Suppressor macrophage (primary cell): ENCODE measurements at places on chromosomes 2 and 18.

- no peak for DNase-seq
These were observed 90.6 kb upstream of the ARL4C start for GRCh38 chr2:234587341-234588053.

- no peak for DNase-seq
These were observed 805.6 kb upstream of the FANCL start for GRCh38 chr2:59046401-59047372.

GRCh38 chr18:3689986-3690763 lies 240.2 kb downstream of the TGIF1 start:
- DNase-seq: peak; percentile 48

- no peak for DNase-seq
These were observed 89.9 kb upstream of the TMEM247 start for GRCh38 chr2:46389417-46389916.

DNA sequence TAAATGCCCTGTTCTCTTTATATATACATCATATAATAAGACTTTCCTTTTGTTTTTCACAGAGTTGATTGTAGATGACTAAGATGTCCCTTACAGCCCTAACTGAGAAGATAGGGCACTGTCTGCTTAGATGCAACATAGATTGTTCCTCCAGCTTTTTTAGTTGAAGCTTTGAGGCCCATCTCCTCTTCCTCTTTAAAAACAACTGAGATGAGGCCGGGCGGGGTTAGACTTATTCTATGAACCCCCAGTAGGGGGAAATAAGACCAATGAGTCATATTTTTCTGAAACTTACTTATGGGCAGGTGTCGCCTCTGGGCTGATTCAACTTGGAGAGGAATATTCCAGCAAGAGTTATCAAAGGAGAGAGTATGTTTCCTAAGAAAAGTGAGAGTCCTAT lies 84.6 kb downstream of the FBXO15 start:
- DNase-seq: no peak

GRCh38 chr2:201258666-201259615 lies 1.4 kb upstream of the CASP8 start:
- DNase-seq: peak; percentile 51

- DNase-seq: no peak
These were observed 171.3 kb upstream of the PGAP1 start for GRCh38 chr2:197097578-197098366.

GRCh38 chr2:10568736-10569432 lies 120.8 kb upstream of the ODC1 start:
- DNase-seq: no peak

- no peak for DNase-seq
These were observed 491.0 kb upstream of the NXPH2 start for GRCh38 chr2:139271149-139271548.

DNA sequence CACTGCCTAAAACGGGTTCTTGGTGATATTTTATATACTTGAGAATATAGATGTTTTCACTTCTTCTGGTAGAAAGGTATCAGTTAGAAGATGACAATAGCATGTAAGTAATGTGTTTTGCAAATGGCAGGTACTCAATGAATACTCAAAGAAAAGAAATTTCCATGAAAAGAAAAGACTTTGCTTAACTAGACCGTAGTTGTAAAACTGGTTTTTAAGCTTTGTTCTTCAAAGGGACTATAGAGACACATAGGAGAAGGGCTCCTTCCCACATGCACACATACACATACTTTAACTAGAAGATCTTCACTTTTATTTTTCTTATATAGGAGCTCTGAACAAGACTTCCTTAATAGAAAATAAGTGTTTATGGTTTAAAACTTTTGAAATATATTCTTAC lies 215.3 kb upstream of the RND3 start:
- no peak for DNase-seq

GRCh38 chr2:148968776-148969319 lies 69.7 kb upstream of the LYPD6B start:
- no peak for DNase-seq

GRCh38 chr2:46198966-46199365 lies 98.2 kb upstream of the EPAS1 start:
- no peak for DNase-seq

GRCh38 chr2:54906716-54907115 lies 143.5 kb downstream of the RTN4 start:
- DNase-seq: no peak

DNA sequence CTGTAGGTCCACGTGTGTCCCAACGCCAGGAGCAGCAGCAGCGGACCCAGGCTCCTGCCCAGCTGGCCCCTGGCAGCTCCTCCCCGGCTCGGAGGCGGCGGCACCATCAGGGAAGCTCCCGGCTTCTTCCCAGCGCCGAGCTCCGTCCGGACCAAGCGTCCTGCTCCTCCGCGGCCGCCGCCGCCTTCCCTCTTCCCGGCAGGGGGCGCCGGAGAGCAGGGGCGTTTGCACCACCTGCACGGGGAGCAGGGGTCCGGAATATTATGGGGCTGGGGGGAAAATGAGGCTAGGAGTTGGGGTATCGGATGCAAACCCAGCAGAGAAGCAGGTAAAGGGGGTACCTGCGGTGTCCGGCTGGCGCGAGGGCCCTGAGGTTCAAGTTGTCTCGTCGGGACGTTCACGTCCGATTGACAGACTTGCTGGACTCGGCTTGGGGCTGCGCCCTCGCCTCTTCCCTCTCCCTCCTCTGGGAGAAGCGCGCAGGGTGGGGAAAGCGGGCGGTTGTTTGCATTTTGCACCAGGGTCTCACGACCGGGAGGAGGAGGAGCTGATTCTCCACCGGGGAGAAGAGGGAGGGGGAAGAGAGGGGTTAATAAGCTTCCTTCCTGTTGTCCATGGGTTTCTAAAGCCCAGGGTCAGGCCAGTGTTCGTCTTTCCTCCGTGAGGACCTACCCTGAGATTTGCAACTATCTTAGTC lies at the start of gene CCBE1:
CCBE1 (minus strand) TSS at position 188 of the 697 bp plus-strand sequence.
- DNase-seq: peak; percentile 51
